ENCODE measurements at places on chromosomes 6 and 20.

DNA sequence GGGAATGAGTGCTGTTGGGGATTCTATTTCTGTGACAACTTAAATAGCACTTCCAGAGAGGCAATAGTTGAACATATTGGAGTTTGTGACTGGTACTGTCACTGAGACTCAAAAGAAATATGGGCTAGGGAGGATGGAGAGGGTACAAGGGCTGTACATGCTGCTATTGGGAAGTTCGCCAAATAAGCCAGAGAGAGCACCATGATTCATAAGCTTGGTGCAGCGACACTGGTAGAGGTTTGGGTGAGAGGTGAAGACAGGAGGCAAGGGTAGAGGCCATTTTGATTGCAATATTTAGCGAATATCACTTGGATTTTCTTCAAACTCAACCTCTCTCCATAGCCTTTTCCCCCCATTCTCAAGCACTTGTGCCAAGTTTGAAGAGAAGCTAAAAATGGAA lies 214.3 kb downstream of the OGFRL1 start:
- no peak for DNase-seq

GRCh38 chr6:11007715-11008608 lies 36.1 kb downstream of the ELOVL2 start:
- DNase-seq, result no peak

GRCh38 chr6:165652766-165653165 lies 10.3 kb downstream of the PDE10A start:
- DNase-seq, result no peak

DNA sequence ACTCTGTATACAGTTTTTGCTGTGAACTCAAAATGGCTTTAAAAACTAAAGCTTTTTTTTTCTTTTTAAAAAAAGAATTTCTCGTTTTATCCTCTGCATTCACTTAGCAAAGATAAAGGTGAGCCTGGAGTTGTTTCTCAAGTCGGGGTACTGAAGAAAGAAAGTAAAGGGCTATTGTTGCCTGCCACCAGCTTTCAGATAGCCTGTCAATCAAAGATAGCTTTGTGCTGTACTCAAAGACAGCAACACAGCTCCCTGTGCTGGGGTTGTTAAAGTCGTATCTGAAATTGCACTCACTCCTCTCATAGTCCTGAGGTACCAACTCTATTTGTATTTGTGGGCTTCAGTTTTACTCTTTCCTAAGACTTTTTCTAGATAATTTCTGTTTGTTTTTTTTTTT lies 710.1 kb upstream of the ID4 start:
- DNase-seq, result no peak

DNA sequence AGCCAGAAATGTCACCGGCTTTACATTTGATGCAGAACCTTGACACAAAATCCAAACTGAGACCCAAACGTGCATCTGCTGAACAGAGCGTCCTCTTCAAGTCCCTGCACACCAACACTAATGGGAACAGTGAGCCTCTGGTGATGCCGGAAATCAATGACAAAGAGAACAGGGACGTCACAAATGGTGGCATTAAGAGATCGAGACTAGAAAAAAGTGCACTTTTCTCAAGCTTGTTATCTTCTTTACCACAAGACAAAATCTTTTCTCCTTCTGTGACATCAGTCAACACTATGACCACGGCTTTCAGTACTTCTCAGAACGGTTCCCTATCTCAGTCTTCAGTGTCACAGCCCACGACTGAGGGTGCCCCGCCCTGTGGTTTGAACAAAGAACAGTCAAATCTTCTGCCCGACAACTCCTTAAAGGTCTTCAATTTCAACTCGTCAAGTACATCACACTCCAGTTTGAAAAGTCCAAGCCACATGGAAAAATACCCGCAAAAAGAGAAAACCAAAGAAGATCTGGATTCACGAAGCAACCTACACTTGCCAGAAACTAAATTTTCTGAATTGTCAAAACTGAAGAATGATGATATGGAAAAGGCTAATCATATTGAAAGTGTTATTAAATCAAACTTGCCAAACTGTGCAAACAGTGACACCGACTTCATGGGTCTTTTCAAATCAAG lies 108.4 kb downstream of the RTN4IP1 start:
- no peak for DNase-seq

DNA sequence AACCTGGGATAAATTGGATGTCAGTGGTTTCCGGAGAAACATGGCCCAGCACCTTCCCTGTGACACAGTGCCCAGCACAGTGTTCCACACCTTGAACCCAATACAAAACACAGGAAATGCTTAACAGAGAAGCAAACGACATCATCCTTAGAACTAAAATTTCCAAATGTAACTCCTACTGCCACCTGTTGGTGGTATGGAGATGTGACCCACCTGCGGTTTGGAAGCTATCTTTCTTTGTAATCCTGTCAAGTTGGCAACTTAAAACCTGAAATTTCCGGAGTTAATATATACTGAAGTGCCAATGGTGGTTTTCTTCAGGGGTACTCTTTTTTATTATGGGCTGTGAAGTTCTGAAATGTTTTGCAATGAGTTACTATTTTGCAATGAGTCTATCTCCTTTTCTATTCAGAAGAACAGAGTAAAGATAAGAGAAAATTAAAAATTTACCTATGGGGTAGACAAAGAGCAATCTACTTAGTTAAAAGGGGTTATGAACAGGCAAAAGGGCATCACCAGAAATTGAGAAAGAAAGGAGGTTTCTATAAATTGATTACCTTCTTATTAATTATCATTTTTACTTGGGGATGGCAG lies 658.8 kb downstream of the PTPRT start:
- DNase-seq, result no peak

DNA sequence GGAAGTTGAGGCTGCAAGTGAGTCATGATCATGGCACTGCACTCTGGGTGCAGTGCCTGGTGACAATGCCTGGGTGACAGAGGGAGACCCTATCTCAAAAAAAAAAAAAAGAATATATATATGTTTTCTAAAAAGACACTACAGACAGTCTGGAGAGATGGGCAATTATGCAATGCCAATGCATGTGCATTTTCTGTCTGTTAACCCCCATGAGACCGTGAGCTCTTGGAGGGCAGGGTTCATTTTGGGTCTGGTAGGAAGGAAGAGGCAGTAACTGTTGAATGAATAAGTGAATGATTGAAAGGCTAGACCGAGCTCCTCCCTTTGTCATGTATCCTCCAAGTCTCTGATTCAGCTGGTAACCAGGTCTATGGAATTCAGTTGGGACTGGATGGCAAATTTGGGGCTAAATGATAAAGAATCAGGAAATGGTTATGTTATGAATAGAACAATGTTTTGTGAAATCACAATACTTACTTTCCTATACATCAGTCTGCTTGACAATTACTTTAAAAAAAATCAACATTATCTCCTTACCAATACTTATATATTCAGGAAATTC lies 5.6 kb upstream of the BLCAP start:
- no peak for DNase-seq

DNA sequence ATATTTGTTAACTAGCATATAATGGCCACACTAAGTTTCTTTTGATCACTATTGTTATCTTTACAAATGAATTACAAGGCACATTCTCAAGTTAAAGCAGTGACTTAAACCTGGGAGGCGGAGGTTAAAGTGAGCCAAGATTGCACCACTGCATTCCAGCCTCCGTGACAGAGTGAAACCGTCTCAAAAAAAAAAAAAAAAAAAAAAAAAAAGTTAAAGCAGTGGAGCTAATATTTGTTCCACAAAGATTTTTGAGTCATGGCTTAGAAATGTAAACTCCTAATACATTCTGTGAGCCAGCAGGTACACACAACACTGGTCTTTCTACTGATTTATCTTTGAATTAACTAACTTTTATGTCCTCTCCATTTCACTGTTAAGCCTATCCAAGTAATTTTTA lies 221.7 kb upstream of the HTR1E start:
- DNase-seq, result no peak

DNA sequence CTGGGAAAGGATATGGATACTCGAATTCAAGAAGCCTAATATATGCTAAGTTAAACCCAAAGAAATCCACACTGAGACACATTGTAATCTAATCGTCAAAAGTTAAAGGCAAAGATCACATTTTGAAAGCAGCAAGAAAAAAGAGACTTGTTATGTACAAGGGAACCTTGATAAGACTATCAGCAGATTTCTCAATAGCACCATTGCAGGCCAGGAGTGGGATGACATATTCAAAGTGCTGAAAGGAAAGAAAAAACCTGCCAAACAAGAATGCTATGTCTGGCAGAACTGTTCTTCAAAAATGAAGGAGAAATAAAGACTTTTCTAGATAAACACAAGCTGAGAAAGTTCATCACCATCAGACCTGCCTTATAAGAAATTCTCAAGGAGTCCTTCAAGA lies 75.2 kb downstream of the COL21A1 start:
- no peak for DNase-seq

- DNase-seq, result no peak
Measured at GRCh38 chr6:159062564-159062945, 17.8 kb upstream of the TAGAP start.

DNA sequence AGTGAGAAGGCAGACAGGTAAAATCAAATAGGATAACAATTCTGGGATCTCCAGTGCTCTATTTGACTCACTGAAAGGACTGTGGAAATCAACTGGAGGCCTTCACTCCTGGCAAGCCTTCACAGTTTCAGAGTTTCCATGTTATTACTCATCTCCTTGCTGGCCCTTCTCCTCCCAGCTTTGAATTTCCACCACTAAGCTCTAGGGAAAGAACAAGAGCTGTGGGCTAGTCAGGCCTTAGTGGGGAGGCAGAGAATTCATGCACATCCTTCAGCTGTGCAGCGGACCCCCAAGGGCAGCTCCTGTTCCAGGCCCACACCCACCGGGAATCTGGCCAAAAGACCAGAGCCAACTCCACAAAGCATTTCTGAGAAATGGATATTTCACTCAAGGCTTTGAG lies 26.0 kb downstream of the MYLIP start:
- no peak for DNase-seq

- no peak for DNase-seq
Measured at GRCh38 chr6:107956586-107957307, 1.3 kb downstream of the SEC63 start.

- DNase-seq, result peak; percentile 63
Measured at GRCh38 chr6:81451787-81452186, 300.7 kb downstream of the TENT5A start.

DNA sequence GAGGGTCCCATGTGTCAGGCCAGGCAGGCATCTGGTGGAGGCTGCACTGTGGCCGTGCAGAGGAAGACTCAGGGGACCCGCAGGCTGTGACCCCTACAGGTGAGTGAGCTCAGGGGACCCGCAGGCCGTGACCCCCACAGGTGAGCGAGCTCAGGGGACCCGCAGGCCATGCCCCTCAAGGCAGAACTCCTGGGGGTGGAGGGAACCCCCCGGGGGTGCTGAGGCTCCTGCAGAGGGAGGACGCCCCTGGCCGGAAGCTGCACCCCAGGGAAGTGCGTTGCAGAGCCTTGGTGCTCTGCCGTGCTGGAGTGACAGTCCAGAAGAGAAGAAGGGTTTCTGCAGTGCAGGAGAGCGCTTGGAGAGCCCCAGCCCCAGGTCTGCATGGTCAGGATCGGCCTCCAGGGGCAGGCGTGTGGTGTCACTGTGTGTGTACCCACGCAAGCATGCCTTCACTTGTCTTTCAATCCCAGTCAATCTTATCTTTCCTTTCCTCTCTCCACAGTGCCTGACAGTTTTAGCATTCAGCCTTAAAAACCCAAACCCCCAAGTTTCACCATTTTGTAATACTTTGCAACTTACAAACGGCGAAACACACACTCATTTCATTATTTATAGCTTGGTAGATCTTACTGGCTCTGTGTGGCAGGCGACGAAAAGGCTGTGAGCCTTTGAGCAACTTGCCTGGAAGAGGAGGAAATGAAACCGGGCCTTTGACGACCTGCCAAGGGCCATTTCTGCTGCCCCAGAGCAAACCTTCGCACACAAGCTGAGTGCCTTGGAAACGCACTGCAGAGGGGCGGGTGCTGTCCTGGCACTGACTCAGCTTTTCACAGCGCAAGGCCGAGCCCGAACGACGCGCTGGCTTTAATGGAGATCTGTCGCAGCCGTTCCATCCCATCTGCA lies 101.4 kb upstream of the AGPAT4 start:
- DNase-seq, result no peak

DNA sequence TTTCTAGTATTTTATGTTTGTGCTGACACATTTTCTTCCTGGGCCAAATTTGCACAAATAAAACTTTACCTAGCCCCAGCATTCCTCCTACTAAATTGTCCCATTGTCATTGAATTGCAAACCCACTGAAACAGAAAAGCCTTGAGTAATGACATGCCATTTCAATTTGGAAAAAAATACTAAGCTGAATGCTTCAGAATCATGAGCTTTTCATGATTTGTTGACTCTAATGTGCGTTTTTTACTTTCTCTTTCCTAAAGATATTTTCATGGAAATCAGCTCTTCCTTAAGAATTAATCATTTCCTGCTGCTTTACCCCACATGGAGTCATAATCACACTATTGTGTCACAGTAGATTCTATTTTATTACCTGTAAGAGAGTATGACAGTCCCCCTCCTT lies 47.4 kb downstream of the TRDN start:
- DNase-seq, result no peak

DNA sequence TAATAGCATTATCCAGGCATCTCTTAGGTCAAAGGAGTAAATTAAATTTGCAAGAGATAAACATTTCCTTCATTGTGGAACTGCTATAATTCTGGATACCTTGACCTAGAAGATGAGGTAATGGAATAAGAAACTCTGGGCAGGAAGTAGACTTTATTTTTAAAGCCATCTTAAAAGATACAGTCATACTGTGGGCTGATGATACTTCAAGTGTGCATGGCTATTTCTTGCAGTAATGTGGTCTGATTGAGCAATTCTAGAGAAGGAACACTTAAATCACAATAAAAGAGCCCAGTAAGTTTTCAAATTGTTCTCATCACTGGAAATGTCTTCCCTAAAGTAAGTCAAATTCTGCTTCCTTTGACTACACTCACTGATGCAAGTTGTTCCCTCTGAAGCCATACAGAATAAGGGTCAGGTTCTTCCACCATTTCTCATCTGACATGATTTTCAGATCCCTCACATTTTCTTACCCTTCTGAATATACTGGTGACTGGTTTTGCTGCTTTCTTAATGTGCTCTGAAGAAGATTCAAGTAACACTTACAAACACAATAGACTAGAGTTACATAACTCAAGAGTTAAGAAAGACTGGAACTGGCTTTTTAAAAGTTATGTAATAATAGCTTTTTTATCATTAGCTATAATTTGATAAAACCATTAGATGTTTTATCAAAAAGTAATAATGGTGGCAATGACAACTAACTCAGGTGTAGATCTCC lies 62.6 kb upstream of the TMEM244 start:
- peak; percentile 37 for DNase-seq
